ENCODE measurements at places on chromosomes 5 and 9.

DNA sequence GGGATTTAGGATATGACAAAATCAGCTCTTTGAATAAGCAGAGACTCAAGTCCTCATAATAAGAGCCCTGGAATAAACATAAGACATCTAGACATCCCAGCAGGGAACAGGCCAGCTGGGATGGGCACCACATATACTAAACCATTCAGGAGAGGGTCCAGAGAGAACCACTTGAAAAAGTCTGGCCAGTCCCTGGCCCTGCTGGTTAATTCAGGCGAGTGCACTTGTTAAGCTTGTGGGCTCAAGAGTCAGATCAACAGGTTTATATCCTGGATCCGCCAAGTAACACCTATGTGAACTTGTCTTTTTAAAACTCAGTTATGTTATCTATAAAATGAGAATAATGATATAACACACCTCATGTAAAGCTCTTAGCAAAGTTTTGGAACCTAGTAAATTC, 63.3 kb downstream of the CAVIN4 start:
- no peak for DNase-seq

- no peak for DNase-seq
Measured at GRCh38 chr9:87383344-87384150, 114.1 kb upstream of the DAPK1 start.

DNA sequence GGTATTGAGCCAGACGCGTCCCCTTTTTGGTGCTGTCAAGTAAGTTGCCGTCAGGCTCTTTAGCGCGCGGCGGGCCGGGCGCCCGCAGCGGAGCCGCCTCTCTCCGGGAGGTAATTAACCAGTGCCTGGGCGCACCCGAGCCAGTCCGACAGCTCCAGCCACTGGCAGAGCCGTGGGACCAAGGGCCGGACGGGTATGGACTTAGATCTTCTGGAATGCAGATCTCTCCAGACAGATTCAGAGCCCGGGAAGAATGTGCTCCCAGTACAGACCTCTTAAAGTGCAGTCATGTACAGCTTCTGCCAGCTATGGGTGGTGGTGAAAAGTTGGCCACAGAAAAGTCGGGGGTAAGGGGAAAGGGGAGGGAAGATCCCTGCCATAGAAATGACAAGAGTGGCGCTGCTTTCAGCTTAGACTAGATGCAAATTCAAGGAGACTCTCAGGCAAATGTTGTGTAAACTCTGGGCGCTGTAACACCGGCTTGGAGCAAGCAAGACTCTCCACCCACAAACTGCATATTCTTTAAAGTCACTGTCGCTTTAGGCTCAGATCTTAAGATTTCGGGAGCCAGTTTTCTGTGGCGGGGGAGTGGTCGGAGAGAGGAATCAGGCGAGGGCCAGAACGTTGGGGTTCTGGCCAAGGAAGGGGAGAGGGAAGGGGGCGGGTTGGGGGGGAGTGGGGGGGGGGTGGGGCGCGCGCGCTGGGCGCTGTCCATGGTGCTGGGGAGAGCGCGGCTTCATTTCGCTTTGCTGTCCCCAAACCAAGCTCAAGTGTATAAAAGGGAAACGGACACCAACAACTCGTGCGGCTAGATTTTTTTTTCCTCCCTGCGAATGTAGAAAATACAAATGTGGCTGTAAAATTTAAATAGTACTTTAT, 29.2 kb downstream of the NR2F1 start:
- DNase-seq: no peak

DNA sequence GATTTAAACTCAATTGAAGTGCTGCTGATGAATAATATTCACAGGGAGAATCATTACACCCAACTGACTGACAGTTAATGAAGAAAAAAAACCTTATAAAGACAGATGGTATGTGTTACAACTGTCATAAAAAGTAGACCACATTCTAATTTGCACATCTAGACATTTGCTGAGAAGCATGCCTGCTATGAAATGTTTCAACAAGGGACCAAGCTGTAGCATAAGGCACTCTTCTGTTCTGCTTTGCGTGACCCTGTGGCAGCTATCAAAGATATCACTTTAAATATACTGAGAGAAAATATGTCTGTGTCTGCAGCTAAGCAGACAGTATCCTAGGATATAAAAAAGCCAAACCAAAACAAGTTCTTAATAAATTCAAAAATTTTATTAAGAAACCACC, 153.7 kb downstream of the TMEM232 start:
- DNase-seq: no peak
